Muscle of arm (tissue), 14 donors: ENCODE measurements at places on chromosomes 13 and 19.

GRCh38 chr19:10193790-10194499 is 808 bp downstream of the DNMT1 start:
- DNase-seq = peak; percentile 8

DNA sequence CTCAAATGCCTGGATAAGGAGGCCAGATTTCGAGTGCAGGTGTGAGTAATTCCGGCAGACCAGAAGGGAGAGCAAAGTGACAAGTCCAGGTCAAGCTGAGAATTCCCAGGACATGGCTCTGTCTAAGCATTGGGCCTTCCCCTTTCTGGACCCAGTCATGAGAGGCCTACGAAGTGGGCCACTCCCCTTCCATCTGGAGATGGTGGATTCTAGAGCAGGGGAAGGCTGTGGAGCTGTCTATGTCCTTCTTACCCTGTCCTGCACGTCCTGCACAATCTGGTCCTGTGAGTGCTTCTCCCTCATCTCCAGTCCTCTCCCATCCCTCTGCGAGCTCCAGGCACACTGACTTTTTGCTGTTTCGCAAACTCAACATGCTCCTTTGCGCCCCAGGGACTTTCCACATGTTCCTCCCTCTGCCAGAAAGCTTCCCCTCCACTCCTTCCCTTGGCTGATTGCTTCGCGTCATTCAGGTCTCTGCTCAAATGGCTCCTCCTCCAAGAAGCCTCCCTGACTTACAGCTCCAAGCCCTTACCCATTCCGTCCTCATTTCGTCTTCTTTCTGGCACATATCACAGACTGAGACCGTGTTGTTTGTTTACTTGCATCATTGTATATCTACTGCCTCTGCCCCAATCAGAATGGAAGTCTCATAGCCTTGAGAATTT is 193.2 kb downstream of the URI1 start:
- DNase-seq = no peak

DNA sequence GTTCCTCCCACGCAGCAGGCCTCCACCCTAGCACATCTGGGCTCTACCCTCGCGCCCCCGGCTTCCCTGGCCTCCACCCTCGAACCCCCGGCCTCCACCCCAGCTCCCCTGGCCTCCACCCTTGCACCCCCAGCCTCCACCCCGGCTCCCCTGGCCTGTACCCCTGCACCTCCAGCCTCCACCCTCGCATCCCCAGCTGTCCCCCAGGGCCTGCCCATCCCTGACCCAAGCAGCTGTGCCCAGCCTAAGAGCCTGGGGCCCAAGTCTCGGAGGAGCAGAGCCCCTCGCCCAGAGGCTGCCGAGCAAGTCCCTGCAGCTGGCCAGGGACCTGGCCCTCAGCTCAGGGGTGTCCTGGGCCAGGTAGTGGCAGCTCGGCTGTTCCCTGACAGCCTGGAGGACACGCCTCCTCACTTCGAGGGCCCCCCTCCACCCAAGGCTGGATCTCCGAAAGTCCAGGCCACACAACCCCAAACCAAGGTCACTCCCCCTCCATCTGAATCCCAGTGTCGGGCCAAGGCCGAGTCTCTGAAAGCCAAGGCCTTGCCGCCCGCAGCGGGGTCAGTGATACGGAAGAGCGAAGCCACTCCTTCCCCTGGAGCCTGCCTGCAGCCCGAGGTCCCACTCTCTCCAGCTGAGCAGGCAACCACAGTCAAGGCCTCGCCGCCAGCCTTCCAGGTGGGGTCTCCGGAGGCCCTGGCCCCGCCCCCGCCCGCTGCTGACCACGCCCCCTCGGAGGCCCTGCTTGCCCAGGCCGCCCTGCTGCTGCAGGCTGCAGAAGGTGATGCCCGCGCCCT is 7.9 kb upstream of the ARHGAP33 start:
- no peak for DNase-seq

DNA sequence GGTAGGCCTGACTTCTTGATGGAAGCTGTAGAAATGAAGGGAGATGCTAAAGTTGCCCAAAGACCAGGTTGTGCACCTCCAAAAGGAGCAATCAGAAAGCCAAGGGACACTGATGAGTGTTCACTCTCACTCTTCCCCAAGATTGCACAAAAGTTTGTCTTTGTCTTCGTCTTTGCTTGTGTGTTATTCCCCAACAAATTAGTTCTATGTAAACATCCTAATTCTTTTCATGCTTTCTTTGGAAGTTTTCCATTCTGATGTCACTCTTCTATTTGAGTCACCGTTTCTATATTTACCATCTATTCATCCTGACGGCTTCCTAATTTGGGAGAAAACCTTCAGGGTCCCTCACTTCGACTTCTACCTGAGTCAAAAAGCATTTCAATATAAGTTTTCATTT is 3.7 kb upstream of the TMEM272 start:
- no peak for DNase-seq

DNA sequence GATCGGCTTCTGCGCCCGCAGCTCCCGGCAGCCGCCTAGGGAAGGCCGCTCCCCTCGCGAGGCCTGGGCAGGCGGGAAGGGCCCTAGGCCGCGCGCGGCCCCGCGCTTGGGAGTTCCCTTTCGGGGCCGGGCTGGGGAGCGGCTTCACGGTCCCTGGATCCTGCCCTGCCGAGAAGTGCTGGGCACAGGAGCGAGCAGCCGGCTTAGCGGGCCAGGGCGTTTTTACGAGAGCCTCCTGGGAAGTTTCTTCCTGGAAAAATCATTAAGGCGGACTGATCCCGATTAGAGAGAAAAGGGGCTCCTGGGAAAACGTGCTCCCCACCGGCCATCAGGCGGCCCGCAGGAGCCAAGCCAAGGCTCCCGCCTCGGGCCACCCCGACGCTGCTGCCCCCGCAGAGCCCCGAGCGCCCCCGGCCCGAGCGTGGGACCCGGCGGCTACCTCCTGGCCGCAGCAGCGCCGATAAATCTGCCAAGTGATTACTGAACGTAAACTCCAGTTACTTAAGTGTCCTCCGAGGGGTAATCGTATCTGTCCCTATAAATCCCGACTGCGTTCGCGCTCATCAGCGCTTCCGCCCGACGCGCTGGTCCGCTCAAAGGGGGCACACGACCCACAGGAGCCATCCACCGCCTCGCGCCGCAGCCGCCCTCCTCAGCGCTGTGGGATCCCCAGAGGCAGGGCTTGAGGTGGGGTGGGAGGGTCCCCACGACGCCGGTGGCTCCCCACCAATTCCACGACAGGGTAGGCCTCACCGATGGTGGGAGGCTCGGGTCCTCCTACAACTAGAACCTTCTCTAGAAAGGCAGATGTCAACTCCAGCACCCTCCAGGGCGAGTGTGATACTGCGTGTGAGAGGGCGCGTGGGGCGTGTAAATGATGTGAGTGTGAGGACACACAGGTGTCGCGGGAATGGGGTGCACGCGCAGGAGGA is 2.8 kb downstream of the ZIC5 start:
- no peak for DNase-seq

GRCh38 chr13:60837806-60838205 is 440.8 kb downstream of the TDRD3 start:
- no peak for DNase-seq

GRCh38 chr19:13029893-13030292 is 34.6 kb downstream of the NFIX start:
- DNase-seq = no peak

- DNase-seq = no peak
Observed at GRCh38 chr19:15136234-15136954, 29.2 kb downstream of the SYDE1 start.

- DNase-seq = peak; percentile 25
Observed at GRCh38 chr13:50236898-50237318, 221.7 kb downstream of the KCNRG start.

DNA sequence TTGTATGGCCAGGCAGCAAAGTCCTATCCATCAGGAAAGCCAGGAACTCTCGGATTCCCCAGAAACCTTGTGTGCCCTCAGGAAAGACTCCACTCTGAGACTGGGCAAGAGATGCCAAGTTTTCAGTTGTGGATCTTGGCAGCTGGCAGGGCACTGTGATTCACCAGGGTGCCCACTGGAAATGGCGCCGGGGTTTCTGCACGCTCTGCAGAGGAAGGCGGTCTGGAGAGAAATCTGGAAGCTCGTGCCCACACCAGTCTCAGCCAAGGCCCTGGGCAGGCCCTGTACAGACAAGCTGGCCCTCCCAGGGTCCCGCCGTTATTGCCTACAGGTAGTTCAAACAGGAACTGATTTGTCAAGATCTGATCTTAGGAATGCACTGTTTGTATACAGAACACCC is 4.9 kb downstream of the NAPA start:
- no peak for DNase-seq
